ENCODE measurements at places on chromosomes 4 and X.

DNA sequence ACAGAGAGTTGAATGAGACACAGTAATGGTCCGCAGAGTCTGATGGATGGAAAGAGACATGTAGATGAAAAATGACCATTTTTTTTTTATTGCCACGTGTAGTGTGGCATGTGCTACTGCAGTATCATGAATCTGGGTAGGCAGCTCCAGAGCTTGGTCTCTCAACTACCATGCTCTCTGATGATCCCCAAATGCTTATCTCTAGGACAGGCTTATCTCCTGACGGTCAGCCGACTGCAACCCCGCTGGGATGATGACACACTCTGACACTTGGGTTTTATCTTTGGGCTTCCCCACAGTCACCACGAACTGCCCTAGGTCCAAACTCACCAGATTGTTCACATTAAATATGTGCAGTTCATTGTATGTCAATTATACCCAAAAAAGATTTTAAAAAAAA is 239.7 kb downstream of the QDPR start:
- DNase-seq = no peak

GRCh38 chrX:9867226-9867625 is 81.0 kb downstream of the SHROOM2 start:
- DNase-seq = no peak

DNA sequence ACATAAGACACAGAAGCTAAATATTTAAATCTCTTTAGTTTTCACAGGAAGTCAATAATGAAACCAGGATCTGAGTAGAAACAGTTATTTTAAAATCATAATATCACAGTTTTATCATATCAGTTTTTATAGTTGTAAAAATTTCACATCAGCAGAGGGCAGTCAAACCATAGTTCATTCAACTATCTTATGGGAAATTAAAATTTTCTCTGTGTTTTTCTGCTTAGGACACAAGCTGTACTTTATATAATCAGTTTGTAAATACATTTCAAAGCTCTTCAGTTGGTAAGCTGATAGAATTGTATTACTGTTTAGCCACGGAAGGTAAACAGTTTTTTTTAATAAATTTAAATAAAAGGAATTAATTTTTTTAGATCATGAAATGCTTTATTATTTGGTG is 204.8 kb upstream of the NUDT6 start:
- peak; percentile 8 for DNase-seq

DNA sequence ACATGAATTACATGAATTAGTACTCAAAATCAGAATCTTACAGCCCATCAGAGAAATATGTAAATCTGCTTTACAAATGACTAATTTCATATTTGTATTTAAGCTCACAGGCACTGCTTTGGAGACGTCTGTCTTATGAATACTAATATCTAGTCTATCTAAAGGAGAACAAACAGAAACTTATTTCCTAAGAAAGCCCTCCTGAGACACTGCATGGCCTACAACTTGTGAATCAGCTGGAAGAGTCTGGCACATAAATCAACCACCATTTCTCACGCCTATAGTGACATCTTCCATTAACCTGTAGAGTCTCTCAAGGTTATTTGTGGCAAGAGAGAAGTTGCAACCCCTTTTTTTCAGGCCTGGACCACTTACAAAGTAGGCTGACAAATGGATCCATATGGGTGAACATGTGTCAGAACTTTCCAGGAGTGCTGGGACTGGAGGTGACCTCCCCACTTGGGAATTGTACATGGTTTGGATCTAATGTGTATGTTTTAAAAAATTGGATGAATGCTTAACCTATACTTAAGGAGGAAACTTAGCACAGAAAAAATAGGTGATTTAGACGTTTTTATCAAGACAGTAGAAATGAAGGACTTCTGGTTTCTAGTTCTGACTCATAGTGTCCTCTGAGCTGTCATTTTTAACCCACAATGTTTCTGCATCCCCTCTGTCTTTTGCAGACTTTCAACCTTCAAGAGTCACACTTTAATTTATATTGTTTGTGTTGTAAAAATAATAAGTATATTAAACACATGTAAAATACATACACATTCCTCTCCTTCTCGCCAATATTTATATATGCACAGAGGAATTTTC is 83.2 kb upstream of the ARHGAP24 start:
- DNase-seq = no peak

GRCh38 chrX:24025741-24026403 is 1.1 kb downstream of the KLHL15 start:
- peak; percentile 67 for DNase-seq

DNA sequence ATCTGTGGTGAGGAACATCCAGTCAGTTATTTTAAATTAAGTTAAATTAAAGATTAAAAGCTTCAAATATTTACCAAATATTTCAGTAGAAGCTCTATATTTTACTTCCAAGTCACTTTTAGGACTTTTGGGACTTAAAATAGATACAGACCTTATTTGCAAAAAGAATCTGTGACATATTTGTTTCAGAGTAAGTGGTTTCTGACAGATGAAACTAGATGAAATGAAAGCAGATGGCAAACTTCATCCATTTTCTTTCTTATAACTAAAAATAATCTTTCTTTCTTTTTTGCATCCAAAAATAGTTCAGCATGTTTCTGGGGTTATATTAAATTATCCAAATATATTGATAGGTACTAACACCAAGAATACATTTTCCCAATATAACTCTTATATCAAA is 6.6 kb upstream of the UTP3 start:
- DNase-seq = no peak

DNA sequence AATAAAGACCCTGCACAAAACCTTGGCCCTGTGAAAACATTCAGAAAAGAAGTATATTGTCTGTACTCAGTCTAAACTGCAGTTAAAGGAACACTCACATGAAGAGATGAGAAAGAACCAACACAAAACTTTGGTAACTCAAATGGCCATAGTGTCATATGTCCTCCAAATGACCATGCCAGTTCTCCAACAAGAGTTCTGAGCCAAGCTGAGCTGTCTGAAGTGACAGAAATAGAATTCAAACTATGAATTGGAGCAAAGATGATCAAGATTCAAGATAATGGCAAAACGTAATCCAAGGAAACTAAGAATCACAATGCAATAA is 739.3 kb upstream of the NDST4 start:
- no peak for DNase-seq

DNA sequence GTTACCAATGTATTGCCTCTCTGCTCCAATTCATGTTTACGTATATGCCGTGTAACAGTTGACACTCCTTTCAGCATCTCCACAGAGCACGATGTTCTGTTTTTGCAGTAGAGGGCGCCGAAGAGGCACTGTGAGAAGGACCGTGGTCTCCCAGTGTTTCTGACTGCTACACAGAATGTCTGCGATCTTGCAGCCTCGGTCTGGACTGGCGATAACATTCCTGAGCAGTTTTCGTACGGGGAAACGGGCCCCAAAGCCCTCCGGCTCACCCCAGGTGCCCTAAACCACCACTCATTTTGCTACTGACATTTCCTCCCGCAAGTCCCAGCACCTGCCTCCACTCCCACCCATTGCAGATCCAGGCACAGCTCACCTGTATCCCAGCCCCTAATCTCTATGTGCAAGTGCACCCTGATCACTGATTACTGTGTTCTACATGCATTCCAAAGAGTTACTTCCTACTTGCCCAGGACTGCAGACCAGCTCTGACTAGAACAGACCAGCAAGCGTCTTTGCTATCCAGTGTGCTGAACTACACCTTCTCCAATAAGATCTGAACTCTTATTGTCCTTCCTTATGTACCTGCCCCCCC is 12.4 kb upstream of the NFXL1 start:
- peak; percentile 62 for DNase-seq

DNA sequence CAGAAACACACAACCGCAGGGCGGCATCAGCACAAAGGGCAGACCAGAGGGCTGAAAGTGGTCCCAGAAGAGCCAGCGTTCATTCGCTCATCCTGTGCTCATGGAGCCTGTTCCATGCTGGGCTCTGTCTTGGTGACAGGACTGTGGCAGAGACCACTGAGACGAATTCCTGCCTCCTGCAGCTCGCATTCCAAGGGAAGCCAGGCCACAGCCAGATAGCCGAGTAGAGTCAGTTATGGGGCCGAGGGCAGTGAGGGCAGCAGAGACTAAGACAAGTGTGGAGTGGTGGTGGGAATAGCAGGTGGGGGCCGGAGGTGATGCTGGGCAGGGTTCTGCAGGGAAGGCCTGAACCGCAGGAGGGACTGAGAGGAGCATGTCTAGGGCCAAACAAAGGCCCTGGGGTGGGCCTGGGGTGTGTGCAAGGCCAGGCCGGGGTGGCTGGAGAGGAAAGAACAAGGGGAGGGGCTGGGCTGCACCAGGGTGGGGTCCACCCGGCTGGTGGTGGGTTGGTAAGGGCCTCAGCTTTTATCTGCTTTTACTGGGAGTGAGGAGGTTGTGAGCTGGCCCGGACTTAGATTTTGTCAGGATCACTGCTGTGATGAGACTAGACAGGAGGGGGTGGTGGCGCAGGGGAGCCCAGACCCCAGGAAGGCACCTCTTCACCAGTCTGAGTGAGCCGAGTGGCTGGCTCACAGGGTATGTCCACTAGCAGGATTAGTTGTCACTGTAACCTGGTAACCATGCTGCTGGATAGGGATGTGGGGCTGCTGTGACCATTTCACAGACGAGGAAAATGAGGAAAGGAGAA is 6.3 kb downstream of the PSAPL1 start:
- DNase-seq = no peak

GRCh38 chr4:168272488-168272887 is 46.1 kb downstream of the DDX60 start:
- DNase-seq = no peak

DNA sequence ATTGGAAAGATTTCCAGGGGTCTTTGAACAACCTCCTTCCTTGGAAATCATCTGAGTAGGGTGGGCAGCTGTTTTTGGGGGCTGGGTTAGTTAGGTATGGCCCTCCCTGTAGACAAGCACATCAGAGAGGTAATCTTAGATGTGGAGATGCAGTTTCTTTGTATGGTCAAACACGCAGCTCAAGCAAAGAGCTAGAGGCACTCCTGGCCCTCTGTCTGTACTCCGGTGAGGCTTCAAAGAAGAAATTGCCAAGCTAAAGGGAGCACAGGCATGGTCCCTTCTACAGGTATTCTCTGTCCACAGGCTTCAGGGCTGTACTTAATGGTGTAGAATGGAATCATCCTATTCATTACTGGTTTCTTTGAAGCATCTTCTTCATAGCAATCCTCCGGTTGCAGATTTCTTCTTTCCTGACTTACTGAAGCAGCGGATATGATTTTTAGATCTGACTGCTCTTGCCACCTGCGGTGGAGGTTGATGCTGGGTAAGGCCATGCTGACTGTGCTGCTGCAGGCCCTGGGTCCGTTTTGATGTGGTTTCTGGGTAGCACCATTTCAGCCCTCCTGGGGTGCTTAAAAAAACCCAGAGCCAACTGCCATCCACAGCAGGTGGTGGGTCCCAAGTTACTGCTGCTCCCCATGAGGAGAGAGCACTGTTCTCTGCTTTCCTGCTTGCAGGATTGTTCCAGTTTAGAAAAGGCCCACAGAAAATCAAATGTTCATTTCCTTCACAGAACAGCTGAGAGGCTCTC is 318.9 kb upstream of the GATB start:
- DNase-seq = no peak

DNA sequence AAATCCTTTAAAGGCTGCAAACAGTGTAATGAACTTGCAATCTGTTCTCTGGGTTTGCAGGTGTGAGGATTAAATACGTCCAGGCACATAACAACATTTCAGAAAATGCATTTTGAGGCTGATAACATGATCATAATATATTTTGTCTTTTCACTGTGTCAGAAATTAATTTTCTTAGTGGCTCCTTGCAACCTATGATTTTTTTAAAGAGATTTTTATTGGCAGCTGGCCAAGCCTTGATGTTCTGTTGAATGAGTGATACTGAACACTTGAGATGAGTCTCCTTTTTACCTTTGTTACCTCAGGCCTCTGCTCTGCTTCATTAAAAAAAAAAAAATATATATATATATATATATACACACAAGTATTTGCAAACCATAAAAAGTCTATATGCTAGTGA is 68.2 kb upstream of the TENM3 start:
- no peak for DNase-seq

DNA sequence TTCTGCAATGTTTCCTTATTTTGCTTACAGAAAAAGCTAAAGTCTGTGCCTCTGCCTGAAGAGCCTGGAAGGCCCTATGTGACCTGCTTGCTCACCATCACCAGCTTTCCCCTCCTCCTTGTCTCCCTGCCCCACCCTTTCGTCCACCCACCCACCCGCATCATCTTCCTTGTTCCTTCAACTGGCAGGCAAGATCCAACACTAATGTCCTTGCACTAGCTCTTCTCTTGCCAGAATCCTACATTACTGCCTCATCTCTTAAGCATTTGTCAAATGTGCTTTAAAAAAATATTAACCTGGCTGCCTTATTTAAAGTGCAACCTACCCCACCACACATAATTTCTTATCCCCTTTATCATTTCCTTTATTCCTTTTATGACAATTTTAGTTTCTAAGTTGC is 165.1 kb upstream of the PPP3CA start:
- no peak for DNase-seq

DNA sequence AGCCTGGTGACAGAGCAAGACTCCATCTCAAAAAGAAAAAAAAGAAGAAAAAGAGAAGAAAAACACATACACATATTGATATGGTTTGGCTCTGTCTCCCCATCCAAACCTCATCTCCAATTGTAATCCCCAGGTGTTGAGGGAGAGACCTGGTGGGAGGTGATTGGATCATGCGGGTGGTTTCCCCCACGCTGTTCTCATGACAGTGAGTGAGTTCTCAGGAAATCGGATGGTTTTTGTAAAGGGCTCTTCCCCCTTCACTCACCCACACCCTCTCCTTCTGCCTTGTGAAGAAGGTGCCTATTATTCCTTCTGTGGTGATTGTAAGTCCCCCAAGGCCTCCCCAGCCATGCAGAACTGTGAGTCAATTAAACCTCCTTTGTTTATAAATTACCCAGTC is 68.4 kb downstream of the LDB2 start:
- no peak for DNase-seq

- no peak for DNase-seq
These were observed 2.0 kb upstream of the CDK16 start for GRCh38 chrX:47216393-47216925.

DNA sequence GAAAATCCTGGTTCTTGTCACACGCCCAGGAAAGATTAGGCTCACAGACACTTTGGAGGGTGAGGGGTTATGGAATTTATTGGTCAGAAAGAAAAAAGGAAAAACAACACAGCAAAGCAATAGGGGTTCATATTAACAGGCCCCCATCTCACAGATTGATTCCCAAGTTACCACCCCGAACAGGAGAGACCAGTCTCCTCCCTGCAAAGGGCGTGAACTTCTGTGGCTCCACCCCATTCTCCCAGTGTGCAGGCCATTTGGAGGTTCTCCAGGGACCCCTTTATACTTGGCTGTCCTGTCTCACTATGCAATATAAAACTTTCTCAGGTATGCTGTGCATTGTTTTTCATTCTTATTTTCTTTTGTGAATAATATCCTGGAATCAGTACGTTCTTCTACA is 7.4 kb downstream of the FGF2 start:
- DNase-seq = no peak

DNA sequence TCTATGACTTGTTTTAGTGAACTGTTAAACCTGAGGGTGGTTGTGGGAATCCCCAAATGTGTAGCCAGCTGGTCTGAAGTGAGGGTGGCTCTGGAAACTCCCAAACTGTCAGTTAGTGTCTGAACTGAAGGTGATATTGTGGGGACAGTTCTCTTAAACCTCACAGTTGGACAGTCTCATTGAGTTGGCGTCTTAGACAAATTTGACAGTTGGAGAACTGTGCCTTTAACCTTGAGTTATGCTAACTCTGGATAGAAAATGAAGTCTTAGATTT is 20.7 kb upstream of the CTSO start:
- no peak for DNase-seq

- DNase-seq = no peak
These were observed 29.8 kb downstream of the N4BP2 start for GRCh38 chr4:40086421-40086820.

All from NCI-H2081 (cell line).